Stimulated activated CD8-positive, alpha-beta memory T cell treated with anti-CD3 and anti-CD28 coated beads, Interleukin-7, amount 100 ng/mL, for 1 hour (primary cell): ENCODE measurements at places on chromosomes 5 and 9.

DNA sequence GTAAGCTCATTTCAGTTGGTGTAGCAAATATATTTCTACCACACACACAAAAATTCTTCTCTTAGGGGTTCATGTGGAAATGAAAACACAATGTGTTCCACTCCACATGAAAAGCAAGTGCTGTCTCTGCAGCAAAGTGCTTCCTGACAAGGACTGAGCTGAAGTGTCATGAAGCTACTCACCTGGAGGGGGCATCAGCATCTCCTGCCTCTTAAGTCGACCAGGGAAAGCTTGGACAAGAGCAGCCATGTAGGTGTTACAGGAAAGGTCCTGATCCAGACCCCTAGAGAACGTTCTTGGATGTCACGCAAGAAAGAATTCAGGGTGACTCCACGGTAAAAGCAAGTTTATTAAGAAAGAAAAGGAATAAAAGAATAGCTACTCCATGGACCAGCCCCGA lies 62.8 kb downstream of the SV2C start:
- DNase-seq: no peak

DNA sequence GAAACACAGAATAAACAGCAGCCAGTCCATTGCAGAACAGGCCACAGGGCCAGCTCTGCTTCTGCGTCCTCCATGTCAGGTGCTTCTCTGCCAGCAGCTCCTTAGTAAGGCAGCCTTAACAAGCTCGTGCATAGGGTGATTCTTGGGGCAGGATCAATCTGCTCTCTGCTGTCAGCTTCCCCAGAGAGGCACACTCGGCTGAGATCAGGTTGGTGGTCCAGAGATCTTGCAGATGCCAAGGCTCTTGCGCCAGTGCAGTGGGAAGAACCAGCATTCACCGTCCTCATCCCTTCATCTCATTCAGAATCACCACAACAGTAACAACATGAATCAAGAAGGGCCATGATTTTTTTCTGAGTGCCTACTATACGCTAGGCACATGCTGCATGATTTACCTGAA lies 49.0 kb upstream of the ALDH1B1 start:
- DNase-seq: no peak

GRCh38 chr5:532521-533242 lies 8.4 kb upstream of the SLC9A3 start:
- DNase-seq: no peak

DNA sequence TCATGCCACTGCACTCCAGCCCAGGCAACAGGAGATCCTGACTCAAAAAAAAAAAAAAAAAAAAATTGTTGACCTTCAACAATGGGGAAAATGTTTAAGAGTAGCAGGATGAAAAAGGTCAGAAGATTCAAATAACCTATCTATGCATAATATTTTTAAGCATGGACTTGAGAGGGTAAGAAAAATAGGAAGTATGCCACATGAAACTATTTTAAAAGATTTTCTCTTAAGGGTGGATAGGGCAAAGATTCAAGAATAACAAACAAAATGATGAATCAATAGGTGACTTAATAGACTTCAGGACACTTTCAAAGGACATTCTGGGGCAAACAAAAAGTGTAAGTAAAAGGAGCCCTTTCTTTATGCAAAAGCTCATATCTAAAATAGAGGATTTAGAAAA lies 3.2 kb downstream of the TEX48 start:
- DNase-seq: no peak

DNA sequence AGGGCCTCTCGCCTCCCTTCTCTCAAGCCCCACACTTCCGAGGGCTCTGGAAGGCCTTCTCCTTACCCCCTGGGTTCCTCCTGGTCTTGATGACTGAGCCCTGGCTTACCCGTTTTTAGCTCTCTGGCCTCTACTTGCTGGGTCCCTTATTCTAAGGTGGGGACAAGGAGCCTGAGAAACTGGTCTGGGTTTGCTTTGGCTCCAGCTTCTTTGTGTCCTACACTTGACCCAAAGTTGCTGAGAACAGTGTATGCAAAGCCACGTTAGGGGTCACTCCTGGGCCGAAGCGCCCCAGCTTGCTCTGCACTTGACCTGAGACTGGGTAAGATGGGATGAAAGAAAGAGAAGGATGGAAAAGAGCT lies 788 bp downstream of the ZNF346 start:
- DNase-seq: no peak

GRCh38 chr9:103261951-103262350 lies 266.8 kb downstream of the CYLC2 start:
- DNase-seq: no peak

DNA sequence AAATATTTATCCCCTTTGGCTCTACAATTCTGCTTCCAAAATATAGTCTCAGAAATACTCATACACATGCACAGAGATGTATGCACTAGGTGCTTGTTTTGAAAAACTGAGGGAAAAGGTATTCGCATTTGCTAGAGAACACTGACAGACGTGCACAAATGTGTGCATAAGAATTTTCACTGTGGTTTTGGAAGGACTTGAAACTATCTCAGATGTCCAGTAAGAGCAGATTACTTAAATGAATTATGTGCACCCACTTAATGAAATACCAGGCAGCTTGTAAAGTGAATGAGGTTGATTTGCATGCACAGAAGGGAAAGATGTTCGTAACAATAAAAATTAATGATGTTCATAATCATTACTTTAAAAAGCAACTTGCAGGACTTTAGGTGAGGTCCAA lies 48.4 kb downstream of the SEC61B start:
- no peak for DNase-seq

DNA sequence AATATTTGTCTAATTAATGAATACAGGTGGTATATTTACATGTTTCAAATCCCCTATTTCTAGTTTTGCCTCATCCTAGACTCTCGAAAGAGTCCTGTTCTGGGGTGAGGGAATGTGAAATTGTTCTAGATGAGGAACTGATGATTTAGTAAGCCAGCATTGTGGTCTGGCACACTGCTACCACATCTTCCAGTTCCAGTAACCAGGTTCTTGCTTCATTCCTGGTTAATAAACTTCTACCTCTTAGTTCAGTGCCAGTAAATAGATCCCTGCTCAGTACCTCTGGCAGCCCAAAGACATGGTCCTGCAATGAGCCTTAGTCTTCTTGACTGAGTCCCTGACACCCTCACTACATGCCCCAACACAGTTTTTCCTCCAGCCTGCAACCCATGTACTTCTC lies 207.7 kb downstream of the SREK1 start:
- DNase-seq: no peak

GRCh38 chr9:4489919-4490704 lies at the start of gene SLC1A1:
Gene SLC1A1 (plus strand): TSS chr9:4490468. CDS start chr9:4490680, 212 bp downstream.
- DNase-seq: no peak

- DNase-seq: no peak
These were observed 120.7 kb upstream of the MVB12B start for GRCh38 chr9:126205845-126206498.

DNA sequence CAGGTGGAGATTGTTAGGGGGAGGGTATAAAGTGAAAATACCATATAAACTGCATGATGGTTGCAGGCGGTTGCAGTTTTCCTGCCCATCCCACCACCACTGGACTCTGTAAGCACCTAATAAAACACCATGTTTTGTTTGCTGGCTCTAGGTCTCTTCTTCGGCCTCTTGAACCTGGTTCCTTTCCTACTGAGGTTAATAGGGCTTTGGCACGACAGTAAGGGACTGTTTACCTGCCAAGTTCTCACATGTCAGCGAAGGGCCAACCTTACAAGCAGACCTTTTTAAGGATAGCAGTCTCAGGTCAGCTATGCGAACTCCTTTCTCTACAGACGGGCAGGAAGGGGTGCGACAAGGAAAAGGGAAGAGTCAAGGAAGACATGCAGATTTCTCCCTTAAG lies 3.4 kb upstream of the RFESD start:
- DNase-seq: no peak

DNA sequence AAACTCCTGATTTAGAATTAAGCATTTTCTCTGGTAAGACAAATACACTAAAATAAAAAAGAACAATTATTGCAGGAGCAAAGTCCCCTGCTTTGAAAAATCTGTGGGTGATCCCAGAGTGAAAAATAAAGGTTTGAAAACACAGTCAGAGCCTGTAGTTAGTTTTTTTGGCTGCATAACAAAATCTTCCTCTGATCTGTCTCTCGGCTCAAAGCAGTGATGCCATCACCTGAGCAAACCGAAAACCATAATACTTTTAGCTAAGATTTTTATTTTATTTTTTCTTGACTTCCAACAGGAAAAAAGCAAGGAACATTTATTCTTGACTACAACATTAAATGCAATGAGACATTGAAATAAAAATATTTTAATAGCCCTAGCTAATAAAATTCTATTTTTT lies 1.2 kb downstream of the CDH18 start:
- DNase-seq: no peak

GRCh38 chr9:78320875-78321496 lies 24.1 kb downstream of the PSAT1 start:
- no peak for DNase-seq

- DNase-seq: no peak
These were observed 520.0 kb downstream of the SPOCK1 start for GRCh38 chr5:136979131-136979530.

DNA sequence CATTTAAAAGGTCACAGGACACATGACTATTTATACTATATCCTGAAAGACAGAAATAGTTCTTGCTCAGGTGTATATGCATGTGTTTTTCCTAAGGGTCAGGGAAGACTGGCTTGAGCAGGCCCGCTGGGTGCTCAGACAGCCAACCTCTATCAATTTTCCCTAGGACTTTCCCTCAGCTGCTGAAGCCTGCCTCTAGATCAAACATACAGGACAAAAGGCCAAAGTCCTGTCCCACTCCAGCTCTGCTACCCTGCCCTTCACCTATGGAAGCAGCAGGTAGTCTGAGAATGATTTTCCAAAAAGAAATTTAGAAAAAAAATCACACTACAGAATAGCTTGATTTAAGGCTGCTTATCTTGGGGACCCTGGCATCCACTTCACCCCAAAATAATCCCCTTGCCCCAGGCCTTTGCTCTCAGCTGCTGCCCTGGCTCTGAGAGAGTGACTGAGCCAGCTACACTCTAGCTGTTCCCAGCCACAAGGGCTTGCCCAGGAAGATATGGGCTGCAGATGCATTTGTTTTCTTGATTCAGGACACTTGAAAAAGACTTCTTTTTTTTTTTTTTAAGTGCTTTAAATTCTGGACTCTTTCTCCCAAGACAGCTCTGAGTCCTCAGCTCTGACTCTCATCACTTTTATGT lies 42.5 kb downstream of the KLHL3 start:
- DNase-seq: no peak

- DNase-seq: no peak
These were observed 128.6 kb downstream of the SPATA31D1 start for GRCh38 chr9:82117026-82117811.

DNA sequence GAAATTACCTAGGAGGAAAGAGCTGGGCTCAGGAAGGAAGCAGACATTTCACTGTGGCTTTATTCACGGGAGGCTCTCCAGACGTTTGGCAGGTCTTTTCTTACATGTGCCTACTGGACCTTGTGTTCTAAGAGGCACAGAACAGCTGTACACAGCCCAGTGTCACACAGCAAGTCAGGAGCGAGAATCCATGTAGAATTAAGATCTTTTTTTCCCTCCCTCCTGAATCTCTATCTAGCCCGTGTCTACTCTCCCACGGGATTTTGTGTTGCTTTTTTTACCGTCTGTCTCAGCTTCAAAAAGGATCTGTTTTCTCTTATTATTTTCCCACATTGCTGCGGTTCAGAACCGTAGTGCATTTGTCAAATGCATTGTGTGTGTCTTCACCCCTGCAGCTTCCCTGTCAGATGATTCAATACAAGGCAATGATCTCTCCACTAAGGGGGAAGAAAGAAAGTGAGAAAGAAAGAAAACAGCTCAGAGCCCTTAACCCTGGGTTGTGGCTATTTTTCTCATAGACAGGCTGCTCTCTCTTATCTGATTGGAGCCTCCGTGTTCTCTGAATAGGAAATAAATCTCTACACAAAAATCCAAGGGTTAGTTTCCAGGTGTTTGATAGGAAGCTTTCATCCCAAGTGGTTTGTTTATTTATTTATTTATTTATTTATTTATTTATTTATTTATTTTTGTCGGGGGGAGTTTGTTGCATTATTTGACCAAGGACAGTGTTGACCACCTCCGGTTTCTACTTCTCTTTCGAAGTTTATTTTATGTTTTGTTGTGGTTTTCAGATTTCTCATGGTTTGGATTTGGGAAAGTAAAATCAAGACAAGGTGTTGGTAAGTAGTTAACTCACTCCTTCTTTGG lies 191.0 kb downstream of the NTRK2 start:
- DNase-seq: no peak

GRCh38 chr5:97231025-97231636 lies 48.1 kb upstream of the RIOK2 start:
- DNase-seq: no peak

GRCh38 chr9:137673886-137674285 lies 55.1 kb downstream of the EHMT1 start:
- DNase-seq: no peak

- DNase-seq: no peak
These were observed 616 bp downstream of the RNF130 start for GRCh38 chr5:180070756-180071530.

DNA sequence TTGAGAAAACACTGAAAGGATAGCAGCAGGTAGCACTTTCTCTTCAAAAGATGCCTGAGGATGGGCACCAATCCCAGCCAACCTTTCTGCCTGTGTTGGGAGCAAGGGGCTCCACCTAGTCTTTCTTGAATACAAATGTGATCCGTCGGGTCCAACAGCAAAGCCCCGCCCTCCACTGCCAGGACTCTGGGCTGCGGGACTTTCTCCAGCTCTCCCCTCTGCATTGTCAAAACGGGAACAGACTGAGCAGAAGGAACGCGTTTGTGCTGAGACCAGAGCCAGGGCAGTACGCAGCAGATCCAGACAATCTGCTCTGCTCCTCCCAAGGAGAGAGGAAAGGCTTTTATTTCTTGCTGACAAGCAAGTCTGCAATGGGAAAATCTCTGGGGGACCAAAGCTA lies 139.7 kb downstream of the SEC61B start:
- no peak for DNase-seq

DNA sequence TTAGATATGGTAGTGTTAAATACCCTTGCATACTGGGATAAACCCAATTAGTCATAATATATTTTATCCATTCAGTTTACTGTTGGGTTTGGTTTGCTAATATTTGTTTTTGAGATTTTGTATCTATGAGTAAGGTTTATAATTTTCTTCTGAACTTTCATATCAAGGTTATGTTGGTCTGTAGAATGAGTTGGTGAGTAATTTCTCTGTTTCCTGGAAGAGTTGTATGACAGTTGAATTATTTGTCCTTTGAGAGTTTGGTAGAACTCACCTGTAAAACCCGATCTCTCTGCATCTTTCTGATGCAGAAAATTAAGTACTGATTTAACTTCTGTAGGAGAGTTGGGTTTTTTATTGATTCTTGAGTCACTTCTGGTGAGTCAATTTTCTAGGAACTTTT lies 20.4 kb downstream of the DDX4 start:
- DNase-seq: no peak

DNA sequence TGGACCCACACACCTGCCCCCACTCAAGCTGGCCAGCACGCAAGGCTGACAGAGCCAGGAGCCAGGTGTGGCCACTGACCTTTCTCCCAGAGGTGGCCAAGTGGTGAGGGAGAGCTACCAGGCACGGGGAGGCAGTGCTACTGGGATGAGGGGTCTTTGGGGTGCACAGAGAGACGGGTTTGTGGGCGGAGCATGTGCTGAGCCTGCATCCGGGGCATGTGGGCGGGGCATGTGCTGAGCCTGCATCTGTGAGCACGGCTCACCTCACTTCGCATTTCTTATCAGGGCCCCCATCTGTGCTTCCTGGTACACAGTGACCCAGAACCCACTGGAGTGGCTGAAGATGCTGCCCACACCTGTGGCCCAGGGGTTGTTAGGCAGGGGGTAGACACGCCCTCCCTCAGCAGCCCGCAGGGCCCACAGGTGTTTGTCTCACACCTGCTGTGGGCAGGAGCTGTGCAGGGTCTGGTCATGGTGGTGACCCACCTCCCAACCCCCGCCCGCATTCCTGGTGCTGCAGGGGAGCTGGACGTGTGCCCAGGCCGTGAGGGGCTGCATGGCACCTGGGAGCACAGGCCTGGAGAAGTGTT lies 21.5 kb downstream of the CCDC187 start:
- DNase-seq: no peak
